Tongue (tissue), 3 donors: ENCODE measurements at places on chromosomes 2 and 18.

- no peak for DNase-seq
These were observed 99.7 kb upstream of the CAVIN2 start for GRCh38 chr2:191946471-191947182.

DNA sequence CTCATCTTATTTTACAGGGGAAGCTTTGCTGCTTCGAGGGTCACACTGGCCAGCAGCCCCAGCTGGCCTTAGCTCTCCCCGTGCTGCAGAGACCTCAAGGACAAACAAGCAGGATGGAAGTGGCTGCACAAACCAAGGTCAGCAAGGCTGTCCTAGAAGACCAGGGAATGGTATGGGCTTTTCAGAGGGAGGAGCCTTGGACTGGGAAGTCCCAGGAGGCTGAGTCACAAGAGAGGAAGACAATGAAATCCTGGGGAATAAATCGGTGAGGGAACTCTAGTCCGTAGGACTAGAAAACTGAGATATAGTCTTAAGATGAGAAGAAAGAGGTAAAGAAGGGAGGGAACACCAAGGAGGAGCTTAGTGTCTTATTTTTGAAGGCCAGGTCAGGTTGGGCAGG lies 15.7 kb downstream of the CREG2 start:
- no peak for DNase-seq

- no peak for DNase-seq
These were observed 430.9 kb upstream of the HNRNPA3 start for GRCh38 chr2:176781570-176782217.

DNA sequence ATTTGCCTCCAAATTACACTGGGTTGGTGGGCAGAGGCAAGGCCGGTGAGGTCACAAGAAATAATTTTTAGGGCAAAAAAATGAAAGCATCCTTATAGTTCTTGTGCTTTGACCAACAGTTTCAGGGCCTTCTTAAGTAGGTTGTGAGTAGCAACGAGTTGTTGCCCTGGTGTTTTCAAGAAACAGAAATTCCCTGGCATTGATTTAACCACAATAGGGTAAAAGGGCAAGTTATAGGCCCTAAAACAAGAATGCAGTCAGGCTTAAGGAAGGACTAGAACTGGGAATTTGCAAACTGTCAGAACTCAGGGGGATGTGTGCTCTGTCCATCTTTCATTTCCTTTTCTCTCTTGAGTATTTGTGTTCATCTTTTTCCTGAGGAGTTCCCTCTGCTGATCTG lies 46.1 kb upstream of the STPG4 start:
- no peak for DNase-seq

- DNase-seq: no peak
These were observed 35.8 kb downstream of the KATNAL2 start for GRCh38 chr18:46953195-46953594.

GRCh38 chr18:22489704-22490103 lies 72.0 kb upstream of the CTAGE1 start:
- DNase-seq: no peak

GRCh38 chr18:62144338-62144737 lies 42.5 kb downstream of the PIGN start:
- DNase-seq: no peak

GRCh38 chr2:172100080-172100934 lies 2.4 kb downstream of the DLX2 start:
- DNase-seq: no peak

DNA sequence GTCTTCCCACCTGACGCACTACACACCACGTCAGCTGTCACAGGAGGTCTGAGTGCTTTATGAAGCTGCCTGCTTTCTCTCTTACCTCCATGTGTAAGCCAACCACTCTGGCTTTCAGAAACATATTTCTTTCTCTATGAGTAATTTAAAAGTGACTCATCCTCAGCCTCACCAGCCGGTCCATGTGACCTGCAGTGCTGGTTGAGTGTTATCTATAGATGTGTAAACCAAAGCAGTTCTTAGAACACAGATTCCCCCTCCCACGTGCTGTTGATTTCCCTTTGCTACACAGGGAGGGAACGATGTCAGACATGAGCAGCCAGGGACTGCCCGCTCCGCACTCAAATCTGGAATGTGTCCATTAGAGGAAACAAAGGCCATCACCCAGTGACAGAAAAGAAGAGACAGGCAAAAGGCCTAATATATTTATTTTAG lies 157.8 kb downstream of the BCL2 start:
- DNase-seq: no peak

GRCh38 chr18:34314847-34315246 lies 90.1 kb upstream of the NOL4 start:
- DNase-seq: no peak

DNA sequence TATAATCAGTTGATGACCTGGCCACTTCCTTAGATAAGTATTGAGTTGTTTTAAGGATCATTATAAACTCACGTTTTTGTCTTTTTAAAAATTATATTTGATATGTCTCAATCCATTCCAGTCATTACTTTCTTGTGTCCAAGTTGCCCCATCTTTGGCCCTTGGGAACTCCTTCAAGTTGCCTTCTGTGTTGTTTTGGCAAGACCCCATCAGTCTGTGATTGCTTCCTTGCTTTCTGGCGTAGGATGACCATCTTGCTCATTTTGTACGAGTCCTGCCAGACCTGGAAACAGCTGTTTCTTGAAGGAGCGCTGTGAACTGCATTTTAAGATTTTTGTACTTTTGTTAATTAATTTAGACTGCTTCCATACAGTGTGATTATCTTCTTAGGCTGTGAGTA lies 68.9 kb upstream of the ITM2C start:
- DNase-seq: peak; percentile 36

- peak; percentile 15 for DNase-seq
These were observed 125.3 kb upstream of the NRP2 start for GRCh38 chr2:205556841-205557539.

DNA sequence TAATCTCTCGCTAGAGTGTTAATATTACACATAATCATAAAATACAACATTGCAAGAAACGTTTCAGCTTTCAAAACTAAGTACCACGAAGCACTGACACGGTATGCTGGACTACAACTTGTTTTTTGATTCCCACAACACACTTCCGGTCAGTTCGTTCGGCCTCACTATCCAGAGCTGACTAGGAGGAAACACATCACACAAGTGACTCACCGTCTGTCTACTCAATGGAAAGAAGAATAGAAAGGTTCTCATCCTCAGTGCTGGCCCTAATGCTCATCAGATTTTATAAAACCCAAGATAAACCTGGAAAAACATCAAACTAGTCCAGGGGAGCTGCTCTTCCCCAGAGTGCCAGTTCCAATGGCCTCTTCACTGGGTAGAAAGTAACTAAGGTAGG lies 42.9 kb downstream of the ZNF385B start:
- no peak for DNase-seq

DNA sequence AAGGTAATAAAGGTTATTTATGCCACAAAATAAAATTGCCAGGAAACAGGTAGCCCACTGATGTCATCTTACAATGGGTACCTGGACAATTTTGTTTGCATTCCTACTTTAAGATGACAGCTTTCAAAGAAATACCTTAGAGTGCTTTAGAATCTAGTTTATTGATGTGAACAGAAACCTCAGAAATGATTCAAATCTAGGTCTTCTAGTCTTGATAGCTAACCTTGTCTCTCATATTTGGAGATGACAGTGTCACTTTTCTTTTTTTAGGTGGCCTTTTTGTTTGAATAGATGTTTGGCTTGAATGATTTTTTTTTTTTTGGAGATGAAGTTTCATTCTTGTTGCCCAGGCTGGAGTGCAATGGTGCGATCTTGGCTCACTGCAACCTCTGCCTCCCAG lies 69.1 kb downstream of the PIK3C3 start:
- no peak for DNase-seq

- DNase-seq: no peak
These were observed 16.8 kb downstream of the WDFY1 start for GRCh38 chr2:223928113-223929006.

DNA sequence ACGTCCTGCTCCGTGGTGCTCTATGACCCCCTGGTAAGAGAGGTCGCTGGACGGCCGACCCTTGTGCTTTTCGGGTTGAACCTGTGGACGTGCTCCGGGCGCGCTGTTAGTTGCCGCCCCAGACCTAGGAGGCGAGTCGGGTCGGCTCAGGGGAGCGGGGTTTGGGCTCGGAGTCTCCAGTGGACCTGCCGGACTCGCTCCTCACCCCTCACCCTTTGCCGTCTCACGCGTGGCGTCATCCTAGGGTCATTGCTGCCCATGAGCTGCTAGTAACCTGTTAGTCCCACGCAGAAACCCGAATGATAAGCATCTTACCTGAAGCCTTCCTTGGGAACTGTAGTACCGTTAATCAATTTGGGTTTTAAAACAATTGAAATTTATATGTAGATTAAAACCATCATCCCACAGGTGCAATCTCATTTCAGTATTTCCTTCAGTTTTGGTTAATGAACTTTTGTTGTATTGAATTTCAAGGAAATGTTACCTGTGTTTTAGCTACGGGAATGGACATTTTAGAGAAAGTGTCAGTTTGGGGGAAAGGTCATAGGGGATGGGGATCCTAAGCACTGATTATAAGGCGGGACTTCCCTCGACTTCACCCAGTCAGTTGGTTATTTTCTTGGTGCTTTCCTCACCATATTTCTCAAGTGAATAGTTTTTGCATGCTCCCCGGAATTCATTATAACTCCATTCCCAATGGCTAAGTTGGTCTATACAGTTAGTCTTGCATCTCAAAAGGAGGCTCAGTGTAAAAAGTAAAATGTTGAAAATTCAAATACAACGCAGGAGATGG lies 536 bp downstream of the ELP2 start:
- DNase-seq: no peak

GRCh38 chr18:48893608-48894600 lies 56.9 kb downstream of the SMAD7 start:
- DNase-seq: no peak

- no peak for DNase-seq
These were observed 34.0 kb downstream of the SP100 start for GRCh38 chr2:230449901-230450467.
